ENCODE measurements at places on chromosomes 13 and 19.

GRCh38 chr13:76733671-76734070, 152.5 kb downstream of the KCTD12 start:
- no peak for DNase-seq

- no peak for DNase-seq
These were observed 64.8 kb upstream of the ZNF536 start for GRCh38 chr19:30307191-30307974.

DNA sequence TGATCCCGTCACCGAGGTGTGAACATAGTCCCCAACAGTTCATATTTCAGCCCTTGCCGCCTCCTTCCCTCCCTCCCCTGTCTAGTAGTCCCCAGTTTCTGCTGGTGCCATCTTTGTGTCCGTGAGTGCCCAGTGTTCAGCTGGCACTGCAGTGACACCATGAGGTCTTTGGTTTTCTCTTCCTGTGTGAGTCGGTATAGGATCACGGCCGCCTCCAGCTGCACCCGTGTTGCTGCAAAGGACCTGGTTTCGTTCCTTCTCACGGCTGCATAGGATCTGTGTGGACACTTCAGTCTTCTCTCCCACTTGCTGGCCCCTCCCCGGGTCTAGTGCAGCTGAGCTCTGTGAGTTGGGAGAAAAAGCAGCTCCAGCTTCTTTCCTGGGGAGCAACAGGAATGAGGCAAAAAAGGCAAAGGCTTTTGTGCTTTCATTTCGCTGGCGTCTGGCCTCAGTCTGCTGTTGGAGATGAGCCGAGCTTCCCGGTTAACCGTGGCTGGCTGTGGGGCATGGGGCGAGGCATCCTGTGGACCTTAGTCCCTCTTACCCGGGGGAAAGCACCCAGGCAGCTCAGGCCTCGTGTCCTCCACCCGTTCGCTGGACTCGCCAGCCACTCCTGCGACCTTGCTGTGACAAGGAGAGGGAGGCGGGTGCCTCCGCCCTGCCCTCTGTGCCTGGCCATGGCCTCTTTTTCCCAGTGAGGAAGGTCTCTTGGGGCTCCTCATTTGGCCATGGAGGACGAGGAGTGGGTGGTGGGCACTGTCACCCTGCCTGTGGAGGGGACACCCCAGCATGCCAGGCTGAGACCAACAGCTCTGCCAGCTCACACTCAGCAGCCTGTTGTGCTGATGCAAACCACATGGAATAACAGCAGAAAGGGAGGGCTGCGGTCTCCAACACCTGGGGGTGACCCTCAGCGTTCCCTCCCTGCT, 196.5 kb downstream of the TEX29 start:
- DNase-seq, result no peak

- no peak for DNase-seq
These were observed 493.6 kb downstream of the FOXO1 start for GRCh38 chr13:40172878-40173277.

DNA sequence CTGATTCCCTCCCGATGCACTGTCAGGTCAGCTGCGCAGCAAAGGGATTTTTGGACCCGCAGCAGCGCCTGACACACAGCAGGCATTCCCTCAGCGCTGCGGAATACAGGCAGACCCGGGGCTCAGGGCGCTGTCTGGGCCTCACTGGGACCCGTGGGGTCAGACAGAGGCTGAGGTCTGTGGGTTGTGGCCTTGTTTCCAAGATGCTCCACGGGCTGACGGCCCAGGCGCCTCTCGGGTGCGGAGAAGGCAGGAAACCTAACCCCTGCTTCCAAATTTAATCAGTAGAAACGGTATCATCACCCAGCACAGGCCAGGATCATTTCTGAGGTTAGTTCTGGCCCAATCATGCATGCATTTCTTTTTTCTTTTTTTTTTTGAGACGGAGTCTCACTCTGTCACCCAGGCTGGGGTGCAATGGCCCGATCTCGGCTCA, 686 bp upstream of the RNF126 start:
- no peak for DNase-seq

DNA sequence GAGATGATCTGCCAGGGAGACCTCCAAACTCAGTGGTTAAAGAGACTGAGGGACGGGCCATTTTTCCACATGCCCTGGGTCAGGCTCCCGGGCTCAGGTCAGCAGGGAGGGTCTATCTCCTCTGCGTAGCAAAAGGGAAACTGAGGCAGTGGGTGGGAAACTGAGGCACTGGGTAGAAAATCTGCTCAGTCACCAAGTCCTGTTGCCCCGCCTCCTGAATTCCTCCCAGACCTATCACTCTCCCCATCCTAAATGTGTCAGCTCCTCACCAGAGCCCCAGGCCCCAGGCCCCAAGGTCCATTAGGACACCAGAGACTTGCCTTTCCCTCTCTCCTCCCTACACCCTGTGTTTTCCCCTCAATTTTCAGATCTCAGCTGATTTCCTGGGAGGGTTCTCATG, 2.4 kb downstream of the CD320 start:
- DNase-seq, result no peak

Data from keratinocyte (primary cell).